ENCODE measurements at places on chromosomes 1 and 21. TPM values are rescaled to one million over a fixed set of nuclear protein-coding genes. Genes with fewer than 3 reads are reported as not detected.

GNAT2 gene
- total RNA-seq: not detected

LCE1C gene
- not detected for total RNA-seq

DNA sequence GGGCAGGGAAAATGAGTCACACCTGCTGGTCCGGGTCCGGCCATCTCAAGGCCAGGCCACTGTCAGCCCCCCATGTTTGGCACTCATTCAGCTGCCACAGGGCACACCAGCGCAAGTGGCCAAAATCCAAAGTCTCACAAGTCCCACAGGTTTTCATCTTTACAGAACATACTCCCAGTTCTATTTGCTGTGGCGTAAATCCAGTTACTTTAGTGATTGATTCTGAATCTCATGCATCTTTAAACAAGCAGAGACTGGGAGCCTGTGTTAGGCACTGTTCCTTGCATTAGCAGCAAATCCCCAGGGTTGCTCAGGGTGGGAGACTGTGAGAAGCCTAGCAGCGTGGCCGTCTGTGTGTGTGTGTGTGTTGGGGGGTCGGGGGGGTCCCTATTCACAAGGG lies 1.1 kb upstream of the SLC2A5 start:
- H3K4me1 ChIP-seq: no peaks in the 10 kb centered on the region
- DNase-seq: no peak
- no peak overlapping the region for H3K27ac ChIP-seq
- no peaks in the 10 kb centered on the region for H3K36me3 ChIP-seq
- H3K4me3 ChIP-seq: no peak overlapping the region

GRCh38 chr1:203085528-203086406 lies at the start of gene MYOG:
Gene MYOG (minus strand): TSS chr1:203086012. CDS start chr1:203085961, 51 bp downstream.
- no peak within 1 kb of the TSS for H3K4me3 ChIP-seq
- no peak within 1 kb of the TSS for H3K27ac ChIP-seq
- DNase-seq: no peak
- H3K4me1 ChIP-seq: no peaks in the 10 kb centered on the region

DNA sequence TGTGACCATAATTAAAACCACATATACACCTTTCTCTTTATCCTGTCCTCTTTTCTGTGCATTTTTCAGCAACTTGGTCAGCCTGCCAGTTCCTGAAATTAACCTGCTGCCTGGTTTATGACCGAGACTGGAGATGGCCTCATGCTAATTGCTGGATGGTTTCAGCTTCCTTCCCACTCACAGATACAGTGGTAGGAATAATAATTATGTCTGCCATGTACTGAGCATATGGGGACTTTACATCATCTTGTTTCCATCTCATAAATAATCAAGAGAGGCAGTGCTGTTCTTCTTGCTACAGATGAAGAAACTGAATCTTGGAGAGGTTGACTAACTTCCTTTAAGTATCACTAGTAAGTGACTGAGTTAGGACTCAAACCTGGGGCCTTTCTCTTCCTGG lies 148.2 kb downstream of the NOS1AP start:
- DNase-seq: no peak
- H3K27me3 ChIP-seq: no peaks in the 10 kb centered on the region
- H3K27ac ChIP-seq: no peak overlapping the region
- H3K4me3 ChIP-seq: no peak overlapping the region
- H3K36me3 ChIP-seq: no peaks in the 10 kb centered on the region

CHIA gene
- total RNA-seq: not detected

DNA sequence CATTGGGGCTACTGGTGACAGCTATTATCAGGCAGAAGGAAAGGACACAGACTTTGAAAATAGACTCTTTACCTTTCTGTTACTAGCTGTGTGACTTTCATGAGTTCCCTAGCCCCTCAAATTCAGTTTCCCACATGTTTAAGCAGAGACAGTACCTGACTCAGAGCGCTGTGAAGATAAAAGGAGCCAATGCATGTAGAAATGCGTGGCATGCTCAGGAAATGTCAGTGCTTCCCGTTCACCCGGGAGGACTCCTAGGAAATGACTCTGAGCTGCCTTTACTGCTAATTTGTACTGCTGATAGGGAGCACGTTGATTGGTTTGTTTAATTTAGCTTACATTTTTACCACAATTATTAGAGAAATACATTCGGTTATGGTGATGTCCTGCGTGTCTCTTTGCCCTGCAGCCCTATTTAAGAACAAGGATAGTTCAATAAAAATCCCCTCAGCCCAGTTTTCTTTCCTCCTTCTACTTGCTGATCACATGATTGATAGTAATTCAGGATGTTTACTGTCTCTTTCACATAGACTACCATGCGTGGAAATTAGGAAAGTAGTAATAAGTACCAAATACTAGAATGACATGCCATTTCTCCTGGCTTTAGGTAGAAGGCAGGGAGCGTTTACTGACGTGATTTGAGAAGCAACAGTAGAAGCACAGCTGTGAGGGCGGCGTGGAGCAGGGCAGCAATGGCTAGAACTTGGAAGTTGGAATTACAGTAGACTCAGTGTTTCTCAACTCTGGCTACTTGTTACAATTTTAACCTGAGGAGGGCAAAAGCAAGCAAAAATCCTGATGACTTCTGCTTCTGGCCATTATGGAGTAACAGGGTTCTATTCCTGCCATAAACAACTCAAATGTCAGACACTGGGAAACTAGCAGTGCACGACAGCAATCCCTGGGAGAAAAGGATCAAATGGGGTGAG lies 15.9 kb downstream of the PDIK1L start:
- no peak overlapping the region for H3K4me3 ChIP-seq
- H3K36me3 ChIP-seq: peaks cover 4% of the 10 kb centered on the region
- no peak overlapping the region for H3K27ac ChIP-seq
- DNase-seq: no peak
- H3K4me1 ChIP-seq: peaks cover 4% of the 10 kb centered on the region

- no peaks in the 10 kb centered on the region for H3K36me3 ChIP-seq
- no peak for DNase-seq
- no peak overlapping the region for H3K4me3 ChIP-seq
- no peaks in the 10 kb centered on the region for H3K27me3 ChIP-seq
- H3K27ac ChIP-seq: no peak overlapping the region
Measured at GRCh38 chr1:176241385-176242015, 34.4 kb upstream of the COP1 start.

DNA sequence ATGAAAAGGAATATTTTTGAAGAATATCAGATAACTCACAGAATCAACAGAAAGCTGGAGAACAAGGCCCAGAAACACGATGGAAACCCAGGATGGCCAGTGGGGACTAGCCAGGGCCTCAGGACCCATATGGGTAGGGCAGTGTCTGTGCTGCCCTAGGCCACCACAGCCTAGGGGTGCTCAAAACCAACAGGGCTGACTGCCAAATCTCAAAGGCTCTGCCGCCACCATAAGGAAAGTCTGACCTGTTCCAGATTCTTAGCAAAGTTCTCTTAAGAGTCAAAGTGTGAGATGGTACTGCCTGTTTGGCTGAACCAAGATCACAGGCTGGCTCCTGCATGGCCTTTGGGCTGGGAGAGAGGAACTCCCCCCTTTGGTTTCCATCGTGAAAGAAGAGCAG lies 164.7 kb upstream of the CTTNBP2NL start:
- H3K4me1 ChIP-seq: peaks cover 2% of the 10 kb centered on the region
- H3K27ac ChIP-seq: no peak overlapping the region
- DNase-seq: no peak
- H3K27me3 ChIP-seq: peaks cover 13% of the 10 kb centered on the region
- no peak overlapping the region for H3K4me3 ChIP-seq
- H3K36me3 ChIP-seq: no peaks in the 10 kb centered on the region

- H3K4me3 ChIP-seq: no peak overlapping the region
- H3K36me3 ChIP-seq: no peaks in the 10 kb centered on the region
- H3K27me3 ChIP-seq: no peaks in the 10 kb centered on the region
Measured at GRCh38 chr1:192100686-192101468, 57.4 kb upstream of the RGS18 start.

GRCh38 chr21:43771698-43772424 lies 4.2 kb downstream of the CSTB start:
- no peak overlapping the region for H3K4me3 ChIP-seq
- no peak for DNase-seq
- H3K4me1 ChIP-seq: peaks cover 27% of the 10 kb centered on the region

- H3K36me3 ChIP-seq: peaks cover 15% of the 10 kb centered on the region
- H3K4me1 ChIP-seq: peaks cover 2% of the 10 kb centered on the region
- H3K27me3 ChIP-seq: no peaks in the 10 kb centered on the region
Measured at GRCh38 chr1:3778590-3779264, 6.2 kb downstream of the SMIM1 start.

DRAXIN gene
- total RNA-seq: 3.2 TPM

All from progenitor cell of endocrine pancreas (in vitro differentiated cells).